M059J (cell line): ENCODE measurements at places on chromosomes 4 and X. TPM values are rescaled to one million over a fixed set of nuclear protein-coding genes. Genes with fewer than 3 reads are reported as not detected.

DNA sequence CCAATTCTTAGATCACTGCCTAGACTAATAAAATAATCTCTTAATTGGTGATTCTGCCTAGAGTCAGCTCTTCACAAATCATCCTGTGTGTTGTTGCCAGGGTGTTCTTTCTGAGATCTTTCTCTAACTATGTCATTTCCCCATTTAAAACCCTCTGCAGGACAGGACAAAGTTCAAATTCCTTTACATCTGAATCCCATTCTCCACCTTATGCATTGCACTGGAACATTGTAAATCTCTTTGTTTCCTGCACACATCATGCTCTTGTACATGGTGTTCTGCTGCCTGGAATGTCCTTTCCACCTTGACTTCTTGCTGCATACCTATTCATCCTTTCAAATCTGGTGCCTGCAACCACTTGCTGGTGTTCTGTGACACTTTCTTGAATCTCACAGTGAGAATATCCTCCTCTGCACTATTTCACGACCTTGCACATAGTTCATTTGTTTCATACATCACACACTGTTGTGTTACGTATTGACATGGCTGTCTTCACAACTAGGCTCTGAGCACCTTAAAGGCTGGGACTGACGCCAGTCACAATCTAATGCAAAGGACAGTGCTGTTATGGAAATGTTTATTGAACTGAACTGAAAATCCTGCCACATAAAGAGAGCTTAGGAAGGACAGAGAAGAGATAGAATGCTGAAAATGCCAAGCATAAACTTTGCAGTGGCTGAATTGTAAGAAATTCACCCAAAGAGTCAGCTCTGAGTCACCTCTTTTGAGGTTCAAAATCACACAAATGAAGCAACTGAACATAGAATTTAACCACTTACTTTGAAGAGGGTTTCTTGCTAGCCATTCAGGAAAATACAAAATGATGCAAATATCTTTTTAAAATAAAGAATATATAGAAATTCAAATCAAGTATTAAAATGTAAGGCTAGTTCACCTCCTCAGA lies 26.4 kb upstream of the SMIM14 start:
- DNase-seq = no peak

The TSPAN7 gene
- not detected in 2 replicates for total RNA-seq

The SORCS2 gene
- total RNA-seq = 0.02 TPM in 1 of 2 replicates, not detected in the other

The LARP7 gene
- 17.1 and 23.5 TPM in 2 replicates for total RNA-seq

The FGF13 gene
- total RNA-seq = 9.6 and 20.1 TPM in 2 replicates

The PDGFRA gene
- total RNA-seq = 0.62 and 0.81 TPM in 2 replicates

DNA sequence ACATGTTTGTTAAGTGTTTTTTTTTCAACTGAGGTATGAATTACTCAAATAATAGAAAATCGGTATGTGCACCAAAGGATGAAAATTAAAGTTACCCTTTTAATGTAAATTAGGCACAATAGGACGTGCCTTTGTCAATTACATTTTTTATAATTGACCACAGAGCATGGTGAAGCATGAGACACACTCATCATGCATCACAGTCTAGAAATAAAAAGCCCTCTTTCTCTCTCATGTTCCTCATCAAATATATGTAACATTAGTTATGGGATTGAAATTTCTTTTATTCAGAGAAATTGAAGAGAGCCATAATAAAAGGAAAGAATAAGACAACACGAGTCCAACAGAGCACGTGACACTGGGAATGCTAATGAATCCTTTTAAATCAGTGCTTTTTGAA lies 3.5 kb downstream of the GNRHR start:
- DNase-seq = no peak

DNA sequence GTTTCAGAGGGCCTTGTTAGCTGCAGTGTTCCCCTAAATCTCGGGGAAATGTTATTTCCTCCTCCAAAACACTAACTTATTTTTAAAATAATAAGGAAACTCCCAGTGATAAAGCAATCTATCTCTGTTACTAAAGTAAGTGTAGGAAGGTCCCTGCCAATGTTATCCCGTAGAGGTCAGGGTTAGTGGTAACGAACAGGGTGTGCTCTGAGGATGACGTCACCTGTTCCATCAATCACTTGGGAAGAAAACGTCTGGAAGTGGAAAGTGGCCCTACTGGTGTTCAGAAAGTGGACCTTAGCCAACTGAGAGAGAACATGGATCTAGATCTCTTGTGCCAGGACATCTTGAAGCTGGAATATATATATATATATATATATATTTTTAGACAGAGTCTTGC lies 249.5 kb downstream of the BCOR start:
- peak; percentile 21 for DNase-seq

The SMIM10 gene
- 12.6 and 13.4 TPM in 2 replicates for total RNA-seq

The OTC gene
- not detected in 2 replicates for total RNA-seq

GRCh38 chrX:74061879-74062278 lies 242.1 kb upstream of the ZCCHC13 start:
- DNase-seq = no peak

DNA sequence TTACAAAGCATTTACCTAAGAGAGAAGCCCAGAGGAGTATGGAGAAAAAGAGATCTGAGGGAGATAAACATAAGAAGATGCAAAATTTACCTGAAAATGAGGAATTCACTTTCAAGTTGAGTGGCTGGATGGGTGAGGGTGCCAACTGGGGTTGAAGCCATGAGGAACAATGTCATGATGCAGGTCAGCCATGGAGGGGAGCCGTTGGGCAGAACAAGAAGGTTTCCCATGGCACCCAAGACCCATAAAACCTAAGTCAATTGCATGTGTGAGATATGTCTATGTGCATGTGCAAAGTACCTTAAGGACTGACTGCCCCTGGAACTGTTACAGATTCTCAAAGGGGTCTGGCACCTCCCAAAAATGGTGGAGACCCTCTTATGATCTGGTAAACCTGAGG lies 46.6 kb upstream of the PRRG1 start:
- peak; percentile 32 for DNase-seq
